ENCODE measurements at places on chromosomes 1 and 21.

DNA sequence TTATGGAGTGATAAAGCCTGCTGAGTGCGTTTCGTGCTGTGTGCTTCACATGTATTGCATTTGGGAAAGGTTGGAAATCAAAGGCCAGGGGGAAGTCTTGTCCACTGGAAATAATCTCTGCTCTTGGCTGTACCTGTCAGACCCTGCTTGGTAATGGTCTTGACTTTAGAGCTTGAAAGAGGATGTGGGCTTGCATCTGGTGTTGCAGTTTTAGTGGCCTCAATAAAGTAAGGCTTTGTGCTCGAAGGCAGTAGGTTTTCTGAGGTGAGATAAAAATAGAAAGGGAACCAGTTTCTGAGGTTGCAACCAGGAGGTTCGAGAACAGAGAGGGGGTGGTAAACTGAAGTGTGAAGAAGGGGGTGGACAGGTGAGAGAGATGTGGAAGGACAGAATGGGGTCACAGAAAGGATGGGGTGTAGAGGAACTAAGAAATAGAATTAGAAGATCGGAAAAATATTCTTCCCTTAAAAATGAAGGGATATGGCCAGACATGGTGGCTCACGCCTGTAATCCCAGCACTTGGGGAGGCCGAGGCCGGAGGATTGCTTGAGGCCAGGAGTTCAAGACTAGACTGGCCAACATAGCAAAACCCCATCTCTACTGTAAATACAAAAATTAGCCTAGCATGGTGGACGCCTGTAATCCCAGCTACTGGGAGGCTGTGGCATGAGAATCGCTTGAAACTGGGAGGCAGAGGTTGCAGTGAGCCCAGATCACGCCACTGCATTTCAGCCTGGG, 1.5 kb downstream of the S100PBP start:
- no peak for DNase-seq

GRCh38 chr1:26496861-26497260, 24.6 kb downstream of the HMGN2 start:
- DNase-seq = no peak

GRCh38 chr1:70916034-70916427, 131.6 kb downstream of the PTGER3 start:
- DNase-seq = no peak

DNA sequence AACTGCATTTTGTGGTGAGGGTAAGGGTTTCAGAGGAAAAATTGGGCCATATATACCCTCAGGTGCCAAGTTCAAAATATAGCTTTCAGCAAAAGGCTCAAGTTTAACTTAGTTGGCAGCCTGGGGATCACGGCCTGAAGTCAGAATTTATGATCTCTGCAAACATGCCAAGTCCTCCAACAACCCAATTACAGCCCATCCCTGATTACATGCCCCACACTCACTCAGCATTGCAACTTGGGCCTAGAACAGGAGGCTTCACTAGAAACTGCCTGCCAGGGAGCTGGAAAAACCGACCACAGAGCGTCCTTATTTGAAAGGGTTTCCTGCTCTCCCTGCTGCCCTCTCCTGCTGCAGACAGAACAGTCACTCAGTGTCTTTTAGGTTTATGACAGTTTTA, 12.4 kb downstream of the FYB2 start:
- no peak for DNase-seq

- no peak for DNase-seq
These were observed 2.7 kb downstream of the STUM start for GRCh38 chr1:226551299-226551698.

DNA sequence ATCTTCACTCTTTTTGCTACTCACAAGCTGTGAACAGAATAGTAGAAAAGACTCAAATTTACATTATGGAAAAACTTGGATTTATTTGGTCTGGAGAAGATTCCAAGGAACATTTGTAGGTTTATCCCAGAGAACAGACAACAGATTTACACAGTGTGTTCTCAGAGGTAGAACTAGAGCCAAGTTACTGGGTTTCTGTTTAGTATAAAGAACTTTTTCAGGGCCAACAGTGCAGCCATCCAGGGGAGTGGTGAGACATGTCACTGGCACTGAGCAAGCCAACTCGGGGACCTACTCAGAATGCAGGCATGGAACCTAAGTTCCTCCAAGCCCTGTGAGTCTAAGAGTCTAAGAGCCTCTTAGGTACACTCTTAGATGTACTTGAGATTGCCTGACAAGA, 142.6 kb downstream of the OMA1 start:
- no peak for DNase-seq

GRCh38 chr1:39440856-39441255, 50.6 kb upstream of the BMP8A start:
- no peak for DNase-seq

- DNase-seq = no peak
These were observed 90.0 kb downstream of the VWA5B1 start for GRCh38 chr1:20380616-20381035.

- DNase-seq = no peak
These were observed 103.5 kb upstream of the CD55 start for GRCh38 chr1:207217778-207218511.

GRCh38 chr1:220711056-220711809, 21.1 kb downstream of the C1orf115 start:
- no peak for DNase-seq

DNA sequence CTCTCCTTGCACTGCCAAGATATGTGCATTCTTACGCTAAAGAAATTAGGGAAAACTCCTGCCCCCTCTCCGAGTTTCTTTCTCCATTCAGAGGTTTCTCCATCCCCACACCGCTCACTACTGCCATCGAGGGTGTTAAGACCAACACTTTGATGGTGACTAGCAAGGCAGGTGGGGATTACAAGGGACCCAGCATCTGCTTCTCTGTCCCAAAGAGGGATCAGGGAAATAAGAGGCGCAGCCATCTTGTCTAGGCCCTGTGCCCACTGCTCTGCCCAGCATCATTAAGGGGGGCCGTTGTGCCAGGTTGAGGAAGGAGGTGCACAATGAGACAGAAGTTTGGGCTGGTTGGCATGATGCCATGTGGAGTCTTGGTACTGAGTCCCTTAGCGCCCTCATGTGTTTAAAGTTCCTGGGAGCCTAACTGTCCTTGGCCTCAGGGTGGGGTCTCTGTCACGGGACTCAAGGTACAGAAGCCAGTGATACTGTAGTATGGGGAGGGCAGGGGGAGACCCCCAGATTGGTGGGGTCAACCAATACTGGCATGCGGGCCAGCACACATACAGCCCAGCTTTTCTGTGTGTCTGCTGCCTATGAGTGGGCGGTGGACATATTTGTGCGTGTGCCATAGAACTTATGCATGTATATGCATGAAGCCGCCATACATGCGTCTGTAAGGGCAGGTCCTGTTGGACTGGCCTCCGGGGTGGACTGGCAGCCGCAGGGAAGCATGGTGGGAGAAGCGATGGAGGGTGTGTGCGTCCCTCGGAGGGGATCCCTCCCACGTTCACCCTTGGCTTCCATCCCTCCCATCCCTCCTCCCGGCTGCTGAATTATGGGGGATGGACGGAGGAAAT, 5.5 kb downstream of the EFNA3 start:
- no peak for DNase-seq

DNA sequence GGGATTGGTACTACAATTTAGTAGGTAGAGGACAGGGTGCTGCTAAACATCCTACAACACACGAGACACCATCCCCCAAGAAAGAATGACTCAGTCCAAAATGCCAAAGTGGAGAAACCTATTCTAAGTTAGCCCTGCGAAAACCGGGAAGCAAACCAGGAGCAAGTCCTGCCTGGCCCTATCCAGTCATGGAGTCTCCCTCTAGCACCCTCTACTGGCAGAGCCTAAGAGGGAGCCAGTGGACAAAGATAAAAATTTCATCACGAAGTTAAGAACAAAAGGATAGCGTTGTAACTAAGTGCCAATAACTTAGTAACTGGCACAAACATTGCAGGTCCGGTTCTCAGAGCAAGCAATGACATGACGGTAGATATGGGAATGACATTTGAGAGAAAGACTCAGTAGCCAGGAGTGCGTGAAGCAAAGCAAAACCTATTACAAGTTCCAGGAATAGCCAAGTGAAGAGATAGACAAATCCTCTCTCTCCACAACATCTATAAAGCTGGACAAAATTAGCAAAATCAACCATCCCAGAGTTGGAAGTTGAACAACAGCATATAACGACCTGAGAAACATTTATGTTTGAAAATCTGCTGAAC, 383.5 kb downstream of the OMA1 start:
- no peak for DNase-seq

DNA sequence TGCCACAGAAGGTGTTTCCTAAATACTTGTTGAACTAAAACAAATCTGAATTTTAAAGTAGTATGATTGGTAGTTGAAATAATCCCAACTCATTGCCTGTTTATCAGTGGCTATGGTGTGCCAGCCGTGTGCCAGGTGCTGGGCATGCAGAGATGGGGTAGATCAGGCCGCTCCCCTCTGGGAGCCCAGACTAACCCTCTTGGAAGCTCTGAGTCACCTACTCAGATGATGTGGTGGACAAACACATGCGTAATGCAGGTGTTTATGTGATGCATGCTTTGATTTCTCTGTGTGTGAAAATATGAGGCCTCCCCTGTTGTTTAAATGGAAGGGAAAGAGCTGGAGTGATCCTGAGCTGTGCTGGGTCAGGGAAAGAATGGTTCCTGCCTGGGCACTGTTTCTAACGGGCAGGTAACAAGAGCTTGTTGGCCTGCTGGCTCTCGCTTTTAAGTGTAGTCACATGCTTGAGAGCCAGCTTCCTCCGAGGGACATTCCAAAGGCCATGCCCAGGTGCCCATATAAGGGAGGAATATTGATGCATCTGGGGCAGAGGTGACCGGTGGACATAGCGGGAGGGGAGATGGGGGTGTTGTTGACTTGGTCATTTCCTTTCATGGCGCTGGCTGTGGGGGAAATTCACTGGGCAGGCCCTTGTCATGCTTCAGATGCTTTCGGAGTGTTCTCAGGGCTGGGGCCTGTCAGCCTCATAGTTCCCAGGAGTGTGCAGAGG, 10.2 kb downstream of the MFN2 start:
- no peak for DNase-seq

GRCh38 chr1:75074831-75075395, 59.3 kb upstream of the LHX8 start:
- no peak for DNase-seq

DNA sequence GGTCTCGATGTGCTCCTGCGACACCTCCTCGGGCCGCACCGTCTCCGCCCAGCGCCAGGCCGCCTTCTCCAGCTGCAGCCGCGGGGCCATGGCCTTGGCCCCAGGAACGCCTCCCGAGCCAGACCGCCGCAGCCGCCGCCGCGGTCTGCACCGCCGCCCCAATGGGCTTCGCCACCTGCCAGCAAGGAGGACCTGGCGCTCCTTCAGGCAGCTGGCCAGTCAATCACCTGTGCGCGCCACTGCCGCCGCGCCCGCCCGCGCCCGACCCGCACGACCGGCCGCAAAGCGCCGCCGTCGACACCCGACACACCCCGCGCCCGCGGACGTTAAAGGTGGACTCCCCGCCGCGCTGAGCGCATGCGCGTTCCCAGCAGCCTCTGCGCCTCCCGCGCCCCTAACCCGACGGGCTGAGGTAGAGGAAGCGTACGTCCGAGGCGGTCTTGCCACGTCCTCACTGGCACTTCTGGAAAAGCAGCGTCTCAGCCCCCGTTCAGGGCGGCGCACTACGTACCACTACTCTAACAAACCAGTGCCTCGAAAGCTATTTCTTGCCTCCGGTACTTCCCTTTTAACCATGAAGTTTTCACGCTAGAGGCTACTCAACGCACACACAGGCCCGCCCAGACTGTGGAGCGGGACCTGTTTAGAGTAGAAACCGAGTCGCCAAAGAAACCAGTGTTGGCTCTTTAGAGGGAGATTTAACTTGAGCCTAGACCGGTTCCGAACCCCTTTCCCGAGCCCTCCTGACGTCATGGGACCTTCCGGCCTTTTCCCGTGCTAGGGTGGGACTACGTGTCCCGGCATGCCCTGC, at the start of gene USP48:
Gene USP48 (minus strand): TSS at position 282 of the 811 bp plus-strand sequence. CDS start 192 bp downstream, at position 90.
- DNase-seq = peak; percentile 62

DNA sequence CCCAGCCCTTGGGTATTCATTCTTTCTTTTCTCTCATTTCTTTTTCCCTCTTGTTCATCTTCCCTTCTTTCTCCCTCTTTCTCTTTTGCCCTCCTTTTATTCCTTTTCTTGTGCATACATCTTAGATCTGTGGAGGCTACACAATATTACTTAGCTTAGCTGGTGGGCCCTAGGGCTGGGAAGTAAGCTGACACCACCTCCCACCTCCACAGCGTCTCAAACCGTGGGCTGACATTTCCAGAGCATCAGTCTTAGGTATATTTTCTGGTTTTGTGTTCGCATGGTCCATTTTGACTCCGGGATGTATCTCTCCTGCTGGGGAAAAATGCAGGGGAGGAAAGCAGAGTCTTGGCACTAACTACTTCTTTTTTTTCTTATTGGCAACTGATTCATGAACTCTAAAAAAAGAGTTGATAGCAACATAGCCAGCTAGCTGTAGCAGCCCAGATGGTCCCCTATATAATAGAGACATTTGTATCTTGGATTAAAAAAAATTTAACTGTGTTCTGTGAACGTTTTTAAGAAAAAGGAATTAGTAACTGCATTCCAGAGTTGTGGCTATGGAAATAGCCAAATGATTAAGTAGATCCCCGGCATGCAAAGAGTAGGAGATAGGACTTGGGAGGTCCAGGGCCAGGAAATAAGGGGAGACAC, 15.5 kb downstream of the CNIH3 start:
- no peak for DNase-seq

DNA sequence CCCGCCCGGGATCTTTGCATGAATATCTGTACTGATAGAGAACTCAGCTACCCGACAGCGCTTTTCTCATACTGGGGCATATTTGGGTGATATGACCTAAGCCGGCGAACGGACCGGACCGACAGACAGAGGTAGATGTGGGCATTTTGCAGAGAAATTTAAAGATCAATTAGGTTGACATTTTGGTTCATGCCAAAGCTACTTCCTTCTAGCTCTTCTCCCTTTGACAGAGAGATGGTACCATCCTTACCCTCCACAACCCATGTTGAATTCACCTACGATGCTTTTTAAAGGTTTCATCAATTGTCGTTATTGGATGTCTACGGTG, 459 bp downstream of the ARV1 start:
- DNase-seq = no peak

GRCh38 chr1:17629460-17629859, 90.0 kb downstream of the ARHGEF10L start:
- no peak for DNase-seq

DNA sequence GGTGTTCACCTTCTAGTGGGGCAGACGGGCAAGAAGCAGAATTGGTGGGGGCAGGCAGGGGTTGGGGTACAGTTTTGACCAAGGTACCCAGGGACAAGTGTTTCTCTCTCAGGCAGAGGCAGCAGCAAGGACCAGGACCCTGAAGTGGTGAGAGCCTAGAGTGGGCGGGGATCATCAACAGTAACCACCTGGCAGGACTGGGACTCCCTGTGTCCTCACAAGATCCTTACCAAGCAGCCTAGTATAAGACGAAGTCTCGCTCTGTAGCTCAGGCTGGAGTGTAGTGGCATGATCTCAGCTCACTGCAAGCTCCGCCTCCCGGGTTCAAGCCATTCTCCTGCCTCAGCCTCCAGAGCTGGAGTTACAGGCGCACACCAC, 3.2 kb upstream of the NADK start:
- no peak for DNase-seq

GRCh38 chr1:217393896-217394295, 237.0 kb downstream of the GPATCH2 start:
- no peak for DNase-seq
